Inflammatory macrophage (primary cell): ENCODE measurements at places on chromosomes 7 and 10.
A peak's percentile ranks its signal among the peaks of the same experiment; 100 is the strongest.

- no peak for DNase-seq
These were observed 87.2 kb downstream of the NRF1 start for GRCh38 chr7:129698516-129699418.

DNA sequence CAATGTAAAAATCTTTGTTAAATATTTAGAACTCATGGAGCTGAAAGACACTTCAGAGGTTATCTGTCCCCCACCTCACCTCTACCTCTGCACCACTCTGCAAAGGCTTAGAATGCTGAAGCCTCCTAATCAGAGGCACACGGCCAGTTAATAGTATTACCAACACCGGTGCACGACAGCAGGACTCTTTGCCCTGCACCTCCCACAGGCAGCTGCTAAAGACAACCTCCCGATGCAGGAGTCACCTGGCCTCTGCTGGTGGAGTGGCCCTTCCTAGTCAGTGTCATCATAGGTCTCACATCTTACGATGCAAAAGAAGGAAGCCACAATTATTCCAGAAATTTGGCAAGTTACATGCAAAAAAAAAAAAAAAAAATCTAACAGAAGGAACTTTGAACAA lies 66.6 kb upstream of the MGMT start:
- DNase-seq, result no peak

GRCh38 chr7:46589286-46589685 lies 668.2 kb upstream of the IGFBP3 start:
- DNase-seq, result no peak

DNA sequence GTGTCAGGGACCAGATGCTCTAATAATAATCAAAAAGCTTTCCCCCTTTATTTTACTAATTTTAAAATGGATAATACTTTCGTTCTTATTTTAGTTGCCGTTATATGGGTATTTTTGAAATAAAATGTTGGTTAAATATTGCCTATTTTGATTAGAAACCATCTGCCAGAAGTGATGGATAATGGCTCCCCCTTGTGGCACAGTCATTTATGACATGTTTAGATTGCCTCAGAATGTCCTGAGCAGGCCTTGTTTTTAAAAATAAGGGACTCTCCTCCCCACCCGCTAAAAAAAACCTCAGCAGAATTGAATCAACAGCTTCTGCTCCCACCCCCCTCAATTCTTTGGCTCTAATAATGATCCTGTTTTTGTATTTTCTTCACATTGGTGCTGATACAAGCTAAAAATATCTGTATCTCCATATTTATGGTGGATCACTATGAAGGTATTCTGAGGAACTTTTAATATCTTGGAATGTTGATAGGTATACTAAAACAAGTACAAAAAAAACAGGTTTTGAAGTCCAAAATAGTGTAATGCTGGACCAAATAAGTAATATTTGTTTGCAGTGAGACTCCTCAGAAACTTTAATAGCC lies 38.8 kb downstream of the TMEM60 start:
- DNase-seq, result peak; percentile 74

DNA sequence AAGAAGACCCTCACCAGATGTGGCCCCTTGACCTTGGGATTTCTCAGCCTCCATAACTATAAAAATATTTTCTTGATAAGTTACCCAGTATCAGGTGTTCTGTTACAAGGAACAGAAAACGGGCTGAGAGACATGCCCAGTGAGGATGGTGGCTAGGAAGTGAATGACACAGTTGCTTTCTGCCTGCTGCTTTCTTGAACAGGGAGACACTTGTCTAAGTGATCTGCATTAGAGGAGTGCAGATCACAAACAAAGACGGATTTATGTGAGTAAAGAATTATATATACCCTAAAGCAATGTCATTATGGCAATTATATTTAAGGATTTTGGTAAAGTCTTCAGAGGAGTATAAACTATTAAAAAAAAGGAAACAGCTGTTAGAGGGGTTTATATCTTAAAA lies 169.2 kb upstream of the AHR start:
- no peak for DNase-seq

GRCh38 chr7:156062286-156062685 lies 250.0 kb upstream of the SHH start:
- no peak for DNase-seq

DNA sequence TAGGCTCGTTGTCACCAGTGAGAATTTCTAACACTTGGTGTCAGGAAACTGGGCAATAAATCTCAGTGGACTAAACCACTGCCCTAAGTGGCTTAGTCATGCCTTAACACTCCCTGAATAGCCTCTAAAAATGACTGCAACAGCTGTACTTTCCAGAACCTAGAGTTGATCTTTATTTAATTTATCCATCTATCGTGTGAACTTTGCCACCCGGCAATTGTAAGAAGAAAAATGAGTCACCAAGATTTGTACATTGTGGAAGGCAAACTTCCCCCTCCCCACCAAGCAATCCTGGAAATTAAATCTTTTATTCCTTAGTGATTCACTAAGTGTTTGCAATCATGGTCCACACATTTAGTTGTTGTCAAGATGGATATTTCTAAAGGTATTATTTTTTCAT lies 47.1 kb downstream of the NXPH1 start:
- no peak for DNase-seq

DNA sequence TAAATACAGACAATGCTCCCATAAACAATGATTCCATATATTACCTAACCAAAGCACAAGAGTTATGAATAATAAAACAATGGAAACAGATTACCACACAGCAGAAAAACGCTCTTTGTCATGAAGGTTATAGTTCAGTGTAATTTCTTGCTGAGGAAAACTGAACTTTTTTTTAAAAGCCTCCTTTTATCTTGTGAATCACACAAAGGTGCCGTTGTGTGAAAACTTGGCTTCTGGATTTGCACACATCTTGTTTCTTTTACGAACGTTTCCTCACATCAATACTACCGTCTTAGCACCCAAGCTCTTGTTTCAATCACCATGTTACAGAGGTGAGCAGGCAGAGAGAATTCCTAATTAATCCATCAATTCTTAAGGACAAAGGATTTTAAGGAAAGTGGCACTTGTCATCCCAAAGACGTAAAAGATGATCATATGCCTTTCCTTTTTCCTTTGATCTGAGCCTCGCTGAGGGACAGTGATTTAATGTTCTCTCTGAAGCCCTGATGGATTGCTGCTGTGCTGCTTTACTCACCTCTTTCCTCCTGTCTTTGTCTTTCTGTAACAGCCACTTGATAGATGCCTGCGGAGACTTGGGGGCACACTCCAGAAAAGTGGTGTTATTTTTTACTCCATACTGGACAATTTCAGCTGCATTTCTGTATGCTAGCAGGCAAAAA lies 110.1 kb downstream of the CD36 start:
- DNase-seq, result no peak

DNA sequence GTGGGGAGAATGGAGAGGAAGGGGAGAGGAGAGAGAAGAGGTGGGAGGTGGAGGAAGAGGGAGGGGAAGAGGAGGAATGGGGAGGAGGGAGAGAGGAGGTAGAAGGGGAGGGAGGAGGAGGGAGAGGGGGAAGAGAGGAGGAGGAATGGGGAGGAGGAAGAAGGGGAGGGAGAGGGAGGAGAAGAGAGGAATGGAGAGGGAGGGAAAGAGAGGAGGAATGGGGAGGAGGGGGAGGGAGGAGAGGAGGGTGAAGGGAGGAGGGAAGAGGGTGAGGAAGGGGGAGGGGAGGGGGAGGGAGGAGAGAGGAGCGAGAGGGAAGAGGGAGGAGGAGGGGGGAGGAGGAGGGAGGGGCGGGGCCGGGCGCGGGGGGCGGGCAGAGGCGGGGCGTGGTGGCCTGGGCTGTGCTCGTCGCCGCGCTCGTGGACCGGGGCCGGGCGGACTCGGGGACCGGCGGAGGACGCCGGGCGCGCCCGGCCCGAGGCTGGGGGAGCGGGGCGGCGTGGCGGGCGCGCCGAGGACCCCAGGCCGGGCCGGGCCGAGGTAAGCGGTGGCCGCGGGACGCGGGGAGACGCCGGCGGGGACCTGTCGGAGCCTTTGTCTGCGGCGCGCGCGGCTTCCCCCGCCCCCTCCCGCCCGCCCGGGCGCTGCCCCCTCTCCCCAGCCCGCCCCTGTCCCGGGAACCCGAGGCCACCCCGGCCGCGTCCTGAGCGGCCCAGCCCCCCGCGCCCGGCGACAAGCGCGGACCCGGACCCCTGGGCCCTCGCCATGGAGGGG lies at the start of gene SLC29A4:
SLC29A4 (plus strand) TSS at position 401 of the 774 bp plus-strand sequence. CDS start 4,874 bp downstream, outside the sequence.
- DNase-seq, result peak; percentile 11

DNA sequence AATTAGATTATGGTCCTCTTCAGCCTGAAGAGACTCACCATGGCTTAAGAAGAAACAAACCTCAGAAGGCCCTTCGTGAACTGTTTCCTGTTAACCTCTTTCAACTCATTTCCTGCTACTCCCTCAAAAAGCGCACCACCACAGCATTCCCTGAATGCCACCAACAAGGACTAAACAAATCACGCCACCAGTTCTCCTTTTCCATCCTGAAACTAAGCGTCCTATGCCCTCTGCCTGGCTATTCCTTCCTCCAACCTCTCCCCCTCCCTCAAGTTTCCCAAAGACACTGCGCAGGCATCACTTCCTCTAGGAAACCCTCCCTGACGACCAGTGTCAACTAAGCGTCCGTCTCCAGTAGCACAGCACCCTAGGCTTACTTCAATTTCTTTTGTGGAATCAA lies 12.0 kb downstream of the YWHAG start:
- peak; percentile 11 for DNase-seq

- DNase-seq, result no peak
These were observed 90.8 kb downstream of the CPXM2 start for GRCh38 chr10:123800821-123801220.

DNA sequence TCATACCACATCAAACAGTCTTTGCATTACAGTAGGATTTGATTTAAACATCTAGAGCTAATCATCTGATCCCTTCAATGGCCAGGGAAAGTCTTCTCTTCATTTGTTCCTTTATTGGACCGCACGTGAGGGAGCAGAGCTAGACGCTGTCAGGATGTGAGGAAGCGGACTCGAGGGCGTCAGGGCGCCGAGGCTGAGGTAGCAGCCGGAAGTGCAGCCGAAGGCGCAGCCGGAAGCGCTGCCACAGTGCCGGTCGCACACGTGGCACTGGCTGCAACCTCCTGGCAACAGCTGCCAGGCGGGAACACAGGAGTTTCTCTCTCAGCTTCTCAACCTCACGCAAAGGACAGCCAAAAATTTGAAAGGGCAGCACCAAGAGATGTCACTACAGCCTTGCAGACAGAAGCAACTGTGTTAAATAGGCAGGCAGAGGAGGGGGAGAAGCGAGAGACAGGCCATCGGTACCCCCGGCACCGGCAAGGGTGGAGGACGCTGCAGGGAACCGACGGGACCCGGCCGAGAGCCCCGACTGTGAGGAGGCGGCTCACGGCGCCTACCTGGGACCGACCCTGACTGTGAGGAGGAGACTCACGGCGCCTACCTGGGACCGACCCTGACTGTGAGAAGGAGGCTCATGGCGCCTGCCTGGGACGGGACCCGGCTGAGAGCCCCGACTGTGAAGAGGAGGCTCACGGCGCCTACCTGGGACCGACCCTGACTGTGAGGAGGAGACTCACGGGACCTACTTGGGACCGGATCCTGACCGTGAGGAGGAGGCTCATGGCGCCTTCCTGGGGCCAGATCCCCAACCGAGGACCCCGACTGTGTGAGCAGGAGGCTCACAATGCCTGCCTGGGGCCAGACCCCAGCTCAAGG lies 32.3 kb downstream of the VIPR2 start:
- no peak for DNase-seq

GRCh38 chr7:122092964-122093797 lies 50.9 kb downstream of the AASS start:
- DNase-seq, result peak; percentile 76

GRCh38 chr10:51935341-51935740 lies 235.9 kb upstream of the CSTF2T start:
- no peak for DNase-seq

GRCh38 chr7:116445447-116446211 lies 53.9 kb upstream of the CAV2 start:
- no peak for DNase-seq

GRCh38 chr7:158572000-158572828 lies 15.4 kb downstream of the PTPRN2 start:
- DNase-seq, result no peak

DNA sequence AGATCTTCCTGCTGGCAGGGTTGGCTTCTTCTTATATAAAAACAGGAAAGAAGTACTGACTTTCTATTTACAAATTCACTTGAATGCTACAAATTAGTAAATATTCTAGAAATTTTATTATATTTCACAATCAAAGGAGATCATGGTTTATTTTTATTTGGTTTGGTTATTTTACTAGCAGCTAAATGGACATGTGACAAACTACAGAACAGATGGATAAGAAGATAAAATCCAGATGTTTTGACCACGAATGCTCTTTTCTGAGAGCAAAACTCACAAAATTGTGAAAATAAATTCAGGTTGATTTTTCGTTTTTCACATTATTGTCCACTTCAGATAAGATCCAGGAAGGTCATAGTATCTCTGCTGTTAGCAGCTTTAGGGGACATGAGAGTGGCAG lies 55.4 kb downstream of the CACNA2D1 start:
- DNase-seq, result no peak

DNA sequence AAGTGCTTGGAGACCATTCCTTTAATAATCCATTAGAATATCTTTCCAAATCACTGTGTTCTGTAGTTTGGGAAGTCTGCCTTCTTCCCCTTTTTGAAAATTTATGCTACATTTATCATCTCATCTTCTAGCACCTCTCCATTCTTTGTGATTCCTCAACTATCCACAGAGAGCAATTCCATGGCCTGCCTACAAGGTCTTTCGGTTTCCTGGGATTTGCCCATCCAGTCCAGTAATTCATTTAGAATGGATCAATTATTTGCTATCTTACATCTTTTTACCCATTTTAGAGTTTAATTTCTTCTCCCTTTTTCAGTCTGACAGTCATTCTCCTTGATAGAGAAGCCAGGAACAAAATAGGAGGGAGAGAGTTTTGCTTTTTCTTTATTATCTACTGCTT lies 179.8 kb downstream of the ST7 start:
- no peak for DNase-seq

- no peak for DNase-seq
These were observed 122.5 kb upstream of the CDK13 start for GRCh38 chr7:39827571-39827970.

- peak; percentile 48 for DNase-seq
These were observed 80.2 kb downstream of the PRTFDC1 start for GRCh38 chr10:24872049-24872789.

DNA sequence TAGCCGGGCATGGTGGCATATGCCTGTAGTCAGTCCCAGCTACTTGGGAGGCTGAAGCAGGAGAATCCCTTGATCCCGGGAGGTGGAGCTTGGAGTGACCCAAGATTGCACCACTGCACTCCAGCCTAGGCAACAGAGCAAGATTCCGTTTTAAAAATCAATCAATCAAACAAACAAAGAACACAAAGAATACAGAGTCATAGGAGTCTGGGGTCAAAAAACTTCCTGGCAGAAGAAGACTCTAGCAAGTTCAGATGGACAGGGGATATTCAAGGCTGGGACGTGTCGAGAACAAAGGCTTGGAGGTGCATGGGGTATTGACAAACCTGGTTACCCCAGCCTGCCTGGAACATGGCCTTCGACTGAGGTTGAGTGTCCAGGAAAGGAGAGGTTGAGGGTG lies 228.8 kb upstream of the AGK start:
- DNase-seq, result no peak

DNA sequence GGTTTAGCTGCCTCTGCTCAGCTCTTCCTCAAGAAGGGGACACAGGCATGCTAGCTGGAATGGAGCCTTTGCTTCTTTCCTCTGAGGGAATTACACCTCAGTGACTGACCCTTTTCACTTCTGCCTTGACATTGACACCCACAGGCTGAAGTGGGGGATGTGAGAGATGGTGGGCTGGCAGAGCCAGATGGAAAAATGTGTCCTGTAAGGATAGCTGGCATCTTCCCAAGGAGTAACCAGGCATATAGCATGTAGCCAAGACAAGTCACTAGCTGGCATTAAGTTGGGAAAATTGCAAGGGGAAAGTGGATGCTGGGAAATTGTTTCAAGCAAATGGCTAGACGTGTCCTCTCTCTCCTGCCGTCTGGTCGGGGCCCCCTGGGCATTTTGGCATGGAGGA lies 19.9 kb downstream of the STMP1 start:
- no peak for DNase-seq
